Thymus (tissue), 14 donors: ENCODE measurements at places on chromosomes 6 and 20. TPM values are rescaled to one million over a fixed set of nuclear protein-coding genes. Genes with fewer than 3 reads are reported as not detected.

Gene MOG
- not detected for total RNA-seq

GRCh38 chr20:4651536-4651935 is 70.2 kb upstream of the PRND start:
- DNase-seq, result no peak

DNA sequence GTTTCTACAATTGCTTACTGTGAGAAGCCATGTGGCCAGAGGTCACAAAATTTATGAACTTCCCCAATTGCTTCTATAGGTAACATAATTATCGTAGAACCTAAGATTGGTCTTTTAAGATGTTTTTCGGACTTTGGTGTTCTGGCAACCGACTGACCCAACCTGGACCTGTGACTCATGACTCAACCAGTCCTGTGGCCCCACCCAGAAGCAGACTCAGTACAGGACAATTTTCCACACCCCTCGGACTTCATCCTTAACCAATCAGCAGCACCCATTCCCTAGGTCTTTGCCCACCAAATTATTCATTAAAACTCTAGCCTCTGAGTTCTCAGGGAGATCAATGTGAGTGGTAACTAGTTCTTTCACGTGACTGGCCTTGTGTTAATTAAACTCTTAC is 26.4 kb upstream of the AKAP12 start:
- DNase-seq, result no peak

Gene SAMD5
- total RNA-seq, result 0.42 TPM

DNA sequence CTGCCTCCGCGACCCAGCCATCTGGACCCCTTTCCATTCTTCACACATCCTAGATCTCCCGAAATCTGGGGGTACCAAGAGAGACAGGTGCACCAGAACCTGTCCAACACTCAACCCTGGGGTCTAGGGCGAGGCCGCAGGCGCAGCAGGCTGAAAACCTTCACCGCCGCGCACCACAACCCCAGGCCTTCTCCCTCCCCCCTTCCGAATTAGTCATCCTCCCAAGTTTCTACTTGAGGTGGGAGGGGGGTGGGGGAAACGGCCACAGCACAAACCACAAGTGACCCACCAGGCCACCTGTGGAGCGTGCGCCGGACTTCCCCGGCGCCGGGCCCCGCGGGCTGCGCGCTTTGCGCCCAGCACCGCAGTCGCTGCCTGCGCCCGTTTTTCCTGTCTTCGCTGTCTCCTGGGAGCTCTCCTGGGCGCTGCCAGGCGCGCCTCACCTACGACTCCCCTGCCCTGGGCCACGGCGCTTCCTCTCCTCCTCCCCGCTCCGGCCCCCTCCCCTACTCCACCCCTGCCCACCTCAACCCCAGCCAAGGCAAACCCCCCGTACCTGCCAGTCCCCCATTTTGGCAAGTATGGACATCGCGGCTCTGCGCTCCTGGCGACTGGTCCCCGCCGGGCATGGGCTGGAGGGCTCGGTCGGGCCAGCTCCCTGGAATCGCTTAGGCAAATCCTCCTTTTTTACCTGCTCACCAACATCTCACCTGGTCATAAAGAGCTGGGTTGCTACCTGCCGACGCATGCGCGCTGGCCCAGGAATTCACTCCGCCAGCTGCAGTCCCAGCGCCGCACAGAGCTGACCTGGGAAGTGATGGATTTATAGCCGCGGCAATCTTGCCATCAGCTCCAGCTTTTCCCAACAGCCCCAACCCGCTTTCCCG is 4.2 kb upstream of the TFAP2A start:
- no peak for DNase-seq

Gene KIFC1
- 34.3 TPM for total RNA-seq

GRCh38 chr20:58579819-58580473 is 64.7 kb upstream of the APCDD1L start:
- DNase-seq, result no peak

GRCh38 chr6:155004017-155004416 is 8.9 kb downstream of the TIAM2 start:
- no peak for DNase-seq
